Activated T-helper 1 cell treated with Interleukin-2 at 50 U/mL for 16 hours (primary cell): ENCODE measurements at places on chromosomes 13 and 19.

DNA sequence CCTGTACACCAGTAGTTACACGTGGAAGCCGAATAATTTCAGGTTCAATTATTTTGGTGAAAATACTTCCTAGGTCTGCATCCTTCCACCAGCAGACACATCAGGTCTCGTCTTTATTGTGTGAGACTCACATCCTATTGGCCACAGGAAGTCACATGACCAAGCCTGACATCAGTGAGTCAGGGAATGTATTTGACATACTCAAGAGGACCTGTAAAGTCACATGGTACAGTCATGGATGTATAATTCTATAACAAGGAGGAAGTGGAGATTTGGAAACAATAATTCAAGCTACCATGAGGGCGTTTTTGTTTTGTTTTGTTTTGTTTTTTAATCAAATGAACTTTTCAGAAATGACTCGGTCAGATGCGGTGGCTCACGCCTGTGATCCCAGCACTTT lies 9.3 kb upstream of the HIF3A start:
- DNase-seq: no peak

DNA sequence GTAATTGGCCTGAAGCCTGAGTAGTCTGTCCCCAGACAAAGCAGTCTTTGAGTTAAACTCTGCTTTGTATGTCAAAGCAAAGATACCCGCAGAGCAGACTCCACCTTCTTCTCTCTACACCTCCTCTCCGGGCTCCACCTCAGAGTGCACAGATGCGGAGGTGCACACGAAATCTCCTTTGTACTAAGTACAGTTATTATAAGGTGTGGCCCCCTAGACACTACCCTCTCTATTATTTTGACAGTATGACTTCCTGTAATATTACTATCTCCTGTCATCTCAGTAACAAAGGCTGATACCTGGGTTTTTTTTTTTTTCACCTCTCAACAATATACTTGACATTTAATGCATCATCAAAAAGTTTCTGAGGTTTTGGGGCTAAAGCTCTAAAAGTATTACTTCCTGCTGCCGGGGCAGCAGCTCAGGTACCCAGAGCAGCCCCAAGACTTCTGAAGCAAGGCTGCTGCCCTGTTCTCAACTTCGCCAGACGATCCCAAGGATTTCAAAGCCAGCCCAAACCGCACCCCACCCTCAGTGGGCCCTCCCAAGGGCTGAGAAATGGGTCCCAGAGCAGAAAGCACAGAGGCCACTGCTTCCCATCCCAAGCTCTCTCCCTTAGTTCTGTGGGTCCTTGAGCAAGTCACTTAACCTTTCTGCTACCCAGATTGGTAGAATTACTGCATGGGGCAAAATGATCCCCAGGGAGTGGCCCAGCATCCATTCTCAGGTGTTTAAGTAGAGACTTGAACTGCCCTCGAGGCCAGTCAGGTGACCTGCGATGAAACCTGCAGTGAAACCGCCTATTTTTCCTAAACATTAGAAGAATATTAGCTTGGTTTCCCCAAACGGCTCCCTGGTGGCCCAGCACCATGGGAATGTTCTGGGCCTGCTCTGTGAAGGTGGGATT lies 180.6 kb downstream of the FOXO1 start:
- peak; percentile 55 for DNase-seq

DNA sequence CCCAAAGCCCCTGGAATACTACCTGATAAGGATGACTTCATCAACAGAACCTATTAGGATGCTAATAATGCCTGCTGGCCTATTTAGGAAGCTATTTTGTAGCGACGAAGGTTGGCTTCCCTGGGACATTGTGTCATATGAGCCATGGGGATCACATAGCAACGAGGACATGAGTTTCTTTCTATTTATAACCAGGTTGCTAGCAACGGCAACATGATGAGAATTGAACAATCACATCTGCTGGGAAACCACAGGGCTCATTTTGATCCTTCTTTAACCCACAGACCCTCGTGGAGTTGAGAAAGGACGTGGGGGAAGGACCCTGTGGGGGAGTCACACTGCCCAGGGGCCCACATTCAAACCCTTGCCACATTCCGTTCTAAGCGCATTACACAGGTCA lies 172.2 kb downstream of the COL4A1 start:
- no peak for DNase-seq

DNA sequence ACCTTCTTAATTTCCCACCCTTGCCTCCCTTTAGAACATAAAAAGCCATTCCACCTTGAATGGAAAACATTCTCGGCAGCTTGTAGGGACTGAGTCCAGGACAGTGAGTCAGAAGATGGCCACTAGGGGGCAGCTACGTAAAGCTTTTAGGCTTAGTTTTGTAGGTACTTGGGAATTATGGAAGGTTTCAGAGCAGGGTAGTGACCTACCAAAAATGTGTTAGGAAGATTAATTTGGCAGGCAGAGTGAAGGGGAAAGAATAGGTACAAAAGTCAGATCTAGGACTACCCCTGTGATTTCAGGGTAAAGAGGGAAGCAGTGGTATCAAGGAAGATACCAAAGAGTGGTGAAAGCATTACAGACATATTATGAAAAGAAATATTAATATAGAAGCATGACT lies 198.4 kb downstream of the NDFIP2 start:
- no peak for DNase-seq

DNA sequence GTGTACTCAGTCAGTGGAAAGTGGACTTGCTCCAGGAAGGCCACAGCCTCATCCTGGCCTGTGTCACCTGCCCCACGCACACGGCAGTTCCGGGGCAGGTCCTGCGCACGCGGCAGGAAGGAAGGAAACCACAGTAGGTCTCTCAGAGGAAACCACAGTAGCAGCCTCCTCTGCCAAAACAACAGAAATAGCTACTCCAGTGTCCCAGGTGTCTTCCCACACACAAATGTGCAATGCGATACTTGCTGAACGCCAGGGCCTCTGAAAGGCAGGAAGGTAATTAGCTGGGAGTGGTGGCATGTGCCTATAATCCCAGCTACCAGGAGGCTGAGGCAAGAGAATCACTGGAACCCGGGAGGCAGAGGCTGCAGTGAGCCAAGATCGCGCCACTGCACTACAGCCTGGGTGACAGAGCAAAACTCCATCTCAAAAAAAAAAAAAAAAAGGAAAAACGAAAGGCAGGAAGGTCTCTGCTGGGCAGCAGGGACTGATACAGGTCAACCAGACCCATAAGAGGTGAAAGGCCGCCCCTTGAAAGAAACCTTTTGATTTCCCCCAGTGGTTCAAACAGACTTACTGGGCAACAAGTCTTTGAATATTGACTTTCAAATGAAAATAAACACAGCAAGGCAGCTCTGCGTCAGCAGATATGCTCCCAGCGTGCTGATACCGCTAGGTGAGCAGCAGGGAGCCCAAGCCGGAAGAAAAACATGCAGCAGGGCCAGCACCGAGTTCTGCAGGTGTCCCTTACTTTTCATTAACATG lies 49.5 kb downstream of the CRYL1 start:
- DNase-seq: peak; percentile 55

DNA sequence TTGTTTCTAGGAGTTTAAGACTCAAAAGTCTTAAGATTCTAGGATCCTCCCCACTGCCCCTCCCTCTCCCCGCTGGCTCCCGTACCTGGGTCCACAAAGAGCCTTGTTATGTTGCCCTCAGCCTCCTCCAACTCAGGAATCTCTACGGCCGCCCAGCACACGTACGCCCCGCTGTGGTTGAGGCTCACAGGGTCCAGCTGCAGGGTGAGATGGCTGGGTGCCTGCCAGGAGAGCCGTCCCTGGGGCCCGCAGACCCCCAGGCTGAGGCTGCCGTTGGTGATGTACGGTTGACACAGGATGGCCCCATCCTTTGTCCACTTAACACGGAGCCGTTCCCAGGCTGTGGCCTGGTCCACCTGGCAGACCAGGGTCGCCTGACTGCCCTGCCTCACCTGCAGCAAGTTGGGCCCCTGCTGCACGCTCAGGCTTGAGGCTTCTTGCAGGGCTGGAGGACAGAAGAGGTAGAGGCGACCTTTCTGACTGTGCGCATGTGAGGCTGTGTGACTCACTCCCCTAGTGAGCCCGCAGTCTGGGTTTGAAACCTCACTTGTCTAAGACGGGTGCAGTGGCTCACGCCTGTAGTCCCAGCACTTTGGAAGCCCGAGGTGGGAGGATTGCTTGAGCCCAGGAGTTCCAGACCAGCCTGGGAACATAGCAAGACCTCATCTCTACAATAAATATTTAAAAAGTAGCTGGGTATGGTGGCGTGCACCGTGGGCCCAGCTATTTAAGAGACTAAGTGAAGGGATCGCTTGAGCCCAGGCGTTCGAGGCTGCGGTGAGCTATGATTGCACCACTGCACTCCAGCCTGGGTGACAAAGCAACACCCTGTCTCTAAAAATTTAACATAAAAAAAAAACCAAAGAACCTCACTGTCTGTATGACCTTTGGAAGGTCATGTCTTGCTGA lies 4.0 kb downstream of the TMIGD2 start:
- DNase-seq: no peak

DNA sequence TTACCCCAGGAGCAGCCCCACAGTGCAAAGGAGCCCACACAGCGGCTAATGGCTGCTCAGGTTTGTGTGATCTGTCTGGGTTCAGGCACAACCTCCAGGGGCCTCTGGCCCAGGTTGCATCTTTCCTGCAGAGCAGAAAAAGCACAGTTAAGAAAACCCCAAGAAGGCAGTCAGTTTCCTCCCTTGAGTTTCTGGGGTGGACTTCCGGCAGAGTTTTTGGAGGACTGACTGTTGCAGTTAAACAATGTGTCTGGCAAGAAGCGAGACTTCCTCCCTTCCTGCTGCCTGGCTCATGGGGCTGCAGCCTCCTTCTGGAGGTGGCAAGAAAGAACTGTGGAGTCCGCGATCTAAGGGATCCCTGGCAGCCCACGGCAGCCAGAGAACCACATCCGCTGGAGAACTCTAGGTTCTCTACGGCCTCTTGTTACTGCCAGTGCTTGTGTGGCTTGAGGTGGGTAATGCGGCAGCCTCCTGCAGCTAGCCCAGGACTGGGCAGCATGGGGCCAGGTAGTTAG lies 114.4 kb downstream of the ZDHHC20 start:
- DNase-seq: peak; percentile 5

DNA sequence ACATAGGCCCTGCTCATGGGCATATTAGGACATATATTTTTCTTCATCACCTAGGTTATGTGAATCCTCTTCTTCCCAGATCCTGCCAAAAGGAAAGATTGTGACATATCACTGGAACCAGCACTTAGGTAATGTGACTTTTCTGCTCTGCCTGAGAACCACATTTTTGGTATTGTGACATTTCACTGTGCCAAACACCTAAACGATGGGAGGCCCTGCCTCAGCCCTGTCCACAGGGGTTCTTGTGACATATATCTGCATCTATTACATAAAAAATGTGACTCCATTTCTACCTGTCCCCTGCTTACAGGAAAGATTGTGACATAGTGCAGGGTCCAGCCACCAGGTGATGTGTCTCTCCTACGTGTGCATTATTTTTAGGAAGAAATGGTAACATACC lies 18.5 kb upstream of the ZNF730 start:
- no peak for DNase-seq

GRCh38 chr19:49148784-49149651 lies 6.2 kb downstream of the HRC start:
- DNase-seq: peak; percentile 47

- no peak for DNase-seq
Measured at GRCh38 chr13:108289819-108290218, 20.3 kb downstream of the TNFSF13B start.

GRCh38 chr19:19334063-19334988 lies 13.7 kb downstream of the MAU2 start:
- DNase-seq: no peak

DNA sequence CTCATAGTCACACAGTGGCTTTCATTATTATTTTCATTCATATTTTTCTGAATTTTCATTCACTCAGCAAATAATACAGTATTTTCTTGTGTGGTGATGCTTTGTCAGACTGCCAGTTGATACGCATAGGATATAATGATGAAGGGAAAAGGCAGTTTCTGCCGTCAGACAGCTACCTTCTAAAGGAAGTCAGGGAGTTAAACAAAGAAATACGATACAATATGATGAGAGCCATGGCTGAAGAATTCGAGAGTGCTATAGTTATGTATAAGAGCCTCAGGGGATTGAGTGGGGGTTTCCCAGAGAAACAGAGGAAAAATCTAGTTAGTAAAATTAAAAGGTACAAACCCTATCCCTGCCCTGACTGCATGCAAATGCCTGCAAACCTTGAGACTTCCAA lies 479.1 kb downstream of the OLFM4 start:
- DNase-seq: no peak

- no peak for DNase-seq
Measured at GRCh38 chr19:35750167-35750566, 1.8 kb downstream of the LIN37 start.

DNA sequence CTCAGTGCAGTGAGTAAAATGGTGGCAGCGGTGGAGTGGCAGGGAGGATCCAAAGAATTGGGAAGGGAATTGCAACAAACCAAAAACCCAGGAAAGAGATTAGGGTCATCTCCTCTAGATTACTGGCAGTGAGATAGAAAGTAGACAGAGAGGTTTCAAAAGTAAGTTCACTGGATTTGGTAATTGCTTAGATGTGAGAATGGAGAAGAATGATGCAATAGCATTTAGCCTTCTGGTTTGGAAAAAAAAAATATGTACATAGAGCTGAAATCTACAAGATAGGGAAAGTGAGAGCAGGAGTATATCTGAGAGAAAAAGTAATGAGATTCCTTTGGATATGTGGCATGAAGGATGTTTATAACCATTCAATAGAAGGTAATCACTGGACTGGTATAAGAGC lies 482.6 kb upstream of the GPC6 start:
- no peak for DNase-seq

- no peak for DNase-seq
Measured at GRCh38 chr19:16336571-16336970, 11.9 kb downstream of the KLF2 start.

- no peak for DNase-seq
Measured at GRCh38 chr19:30073152-30074000, 131.3 kb downstream of the URI1 start.

- no peak for DNase-seq
Measured at GRCh38 chr13:46687810-46688209, 109.2 kb downstream of the ESD start.

DNA sequence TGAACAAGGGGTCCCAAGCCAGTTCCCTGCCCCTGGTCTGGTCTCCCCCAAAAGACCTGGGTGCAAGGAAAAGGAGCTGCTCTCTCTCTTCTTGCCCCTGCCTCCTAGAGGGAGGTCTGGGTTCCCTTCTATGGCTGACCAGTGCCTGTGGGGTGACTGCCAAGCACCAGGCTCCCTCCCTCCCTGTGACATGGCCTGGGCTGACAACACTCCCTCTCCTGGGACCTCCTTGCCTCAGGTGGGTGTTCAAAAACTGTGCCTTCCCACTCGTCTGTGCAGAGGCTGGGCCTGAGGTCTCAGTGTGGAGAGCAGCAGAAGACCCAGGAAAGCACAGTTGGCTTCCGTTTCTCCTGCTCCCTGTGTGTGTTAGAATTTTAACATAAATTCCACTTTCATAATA lies 4.7 kb downstream of the ZNF446 start:
- DNase-seq: no peak
